Natural killer cell treated with Interleukin-12 subunit alpha and Interleukin-12 subunit beta and Interleukin-15 and Interleukin-18, amount 100 ng/mL, for 72 hours (primary cell): ENCODE measurements at places on chromosomes 16 and 17. TPM values are rescaled to one million over a fixed set of nuclear protein-coding genes. Genes with fewer than 3 reads are reported as not detected.
A peak's percentile ranks its signal among the peaks of the same experiment; 100 is the strongest.

- H3K4me3 ChIP-seq: no peak overlapping the region
- no peaks in the 10 kb centered on the region for H3K27me3 ChIP-seq
- no peak overlapping the region for H3K27ac ChIP-seq
- H3K4me1 ChIP-seq: peaks cover 6% of the 10 kb centered on the region
- peaks cover 7% of the 10 kb centered on the region for H3K36me3 ChIP-seq
- DNase-seq: no peak
These were observed 18.3 kb downstream of the TMEM94 start for GRCh38 chr17:75474736-75475135.

- H3K36me3 ChIP-seq: peaks cover 6% of the 10 kb centered on the region
- H3K27ac ChIP-seq: peak overlapping the region; percentile 19
- peak; percentile 60 for DNase-seq
- peak overlapping the region; percentile 49 for H3K4me3 ChIP-seq
These were observed 9.1 kb downstream of the TMEM208 start for GRCh38 chr16:67235816-67236562.

- H3K4me1 ChIP-seq: peaks cover 2% of the 10 kb centered on the region
- DNase-seq: no peak
- no peak overlapping the region for H3K4me3 ChIP-seq
- H3K27me3 ChIP-seq: peaks cover 44% of the 10 kb centered on the region
- no peaks in the 10 kb centered on the region for H3K36me3 ChIP-seq
These were observed 4.7 kb upstream of the SDK2 start for GRCh38 chr17:73648974-73649373.

DNA sequence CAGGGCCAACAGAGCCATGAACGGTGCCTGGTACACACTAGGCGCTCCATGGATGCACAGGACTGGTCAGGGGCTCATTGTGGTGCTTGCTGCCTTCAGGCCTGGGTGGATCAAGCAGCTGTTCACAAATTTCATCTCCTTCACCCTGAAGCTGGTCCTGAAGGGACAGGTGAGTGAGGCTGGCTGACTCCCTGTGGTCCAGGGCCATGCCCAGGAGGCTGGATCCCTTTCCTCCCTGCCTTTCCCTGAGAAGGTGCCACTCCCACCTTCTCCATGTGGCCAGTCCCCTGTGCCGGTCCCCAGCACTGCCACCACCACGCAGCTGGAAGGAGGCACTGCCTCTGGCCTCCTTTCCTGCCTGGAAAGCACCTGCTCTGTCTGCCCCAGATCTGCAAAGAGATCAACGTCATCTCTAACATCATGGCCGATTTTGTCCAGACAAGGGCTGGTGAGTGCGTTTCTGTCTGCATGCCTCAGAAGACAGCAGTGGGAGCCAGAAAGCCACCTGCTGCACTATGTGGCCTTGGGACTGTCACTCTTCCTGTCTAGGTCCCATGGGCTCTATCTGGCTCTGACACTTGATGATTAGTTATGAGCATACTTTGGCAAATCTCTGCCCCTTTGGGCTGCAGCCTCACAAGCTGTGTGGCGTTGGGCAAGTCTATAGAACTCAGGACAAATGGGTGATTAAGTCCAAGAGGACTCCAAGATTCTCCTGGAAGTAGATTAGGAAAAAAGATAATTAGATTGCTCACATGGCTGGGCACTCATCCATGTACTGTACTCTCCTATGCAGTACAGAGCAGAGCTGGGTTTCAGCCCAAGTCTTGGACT, 9.4 kb downstream of the CETP start:
- H3K36me3 ChIP-seq: no peaks in the 10 kb centered on the region

- H3K4me3 ChIP-seq: no peak overlapping the region
- H3K27me3 ChIP-seq: no peaks in the 10 kb centered on the region
- peaks cover 7% of the 10 kb centered on the region for H3K36me3 ChIP-seq
- DNase-seq: no peak
- no peak overlapping the region for H3K27ac ChIP-seq
- H3K4me1 ChIP-seq: no peaks in the 10 kb centered on the region
These were observed 80.2 kb downstream of the DYNLRB2 start for GRCh38 chr16:80620736-80621605.

DNA sequence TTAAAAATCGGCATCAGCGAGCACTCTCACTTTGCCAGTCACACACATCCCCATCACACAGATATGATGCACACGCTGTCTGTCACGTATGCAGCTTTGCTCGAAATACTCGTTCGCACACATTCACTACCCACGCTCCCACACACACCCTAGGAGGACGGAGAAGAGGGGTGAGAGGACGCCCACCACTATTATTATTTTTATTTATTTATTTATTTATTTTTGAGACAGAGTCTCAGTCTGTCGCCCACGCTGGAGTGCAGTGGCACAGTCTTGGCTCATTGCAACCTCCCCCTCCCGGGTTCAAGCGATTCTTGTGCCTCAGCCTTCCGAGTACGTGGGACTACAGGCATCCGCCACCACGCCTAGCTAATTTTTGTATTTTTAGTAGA, 30.4 kb downstream of the HASPIN start:
- no peaks in the 10 kb centered on the region for H3K27me3 ChIP-seq
- no peaks in the 10 kb centered on the region for H3K36me3 ChIP-seq
- peaks cover 17% of the 10 kb centered on the region for H3K4me1 ChIP-seq
- no peak overlapping the region for H3K4me3 ChIP-seq
- DNase-seq: no peak
- no peak overlapping the region for H3K27ac ChIP-seq

Gene ITGA2B
- total RNA-seq: 1.8 TPM

Gene TNFSF12
- total RNA-seq: 69.3 TPM

Gene TMEM220
- not detected for total RNA-seq

Gene SLC16A13
- 19.1 TPM for total RNA-seq

Gene PLA2G10
- not detected for total RNA-seq

Gene CCL5
- 97.5 TPM for total RNA-seq

Gene TNFRSF17
- total RNA-seq: not detected
